ENCODE measurements at places on chromosomes 12 and 14.

GRCh38 chr14:23294734-23295561, 7.7 kb downstream of the PPP1R3E start:
- DNase-seq: peak; percentile 41

GRCh38 chr14:24261256-24261968, 1.6 kb downstream of the TGM1 start:
- DNase-seq: no peak

GRCh38 chr12:28099871-28100270, 90.4 kb upstream of the CCDC91 start:
- DNase-seq: no peak

- DNase-seq: no peak
Observed at GRCh38 chr12:130185455-130186391, 23.5 kb downstream of the FZD10 start.

GRCh38 chr14:82595466-82595865, 1061.8 kb upstream of the SEL1L start:
- DNase-seq: no peak

GRCh38 chr12:28327722-28328121, 137.5 kb downstream of the CCDC91 start:
- DNase-seq: no peak

DNA sequence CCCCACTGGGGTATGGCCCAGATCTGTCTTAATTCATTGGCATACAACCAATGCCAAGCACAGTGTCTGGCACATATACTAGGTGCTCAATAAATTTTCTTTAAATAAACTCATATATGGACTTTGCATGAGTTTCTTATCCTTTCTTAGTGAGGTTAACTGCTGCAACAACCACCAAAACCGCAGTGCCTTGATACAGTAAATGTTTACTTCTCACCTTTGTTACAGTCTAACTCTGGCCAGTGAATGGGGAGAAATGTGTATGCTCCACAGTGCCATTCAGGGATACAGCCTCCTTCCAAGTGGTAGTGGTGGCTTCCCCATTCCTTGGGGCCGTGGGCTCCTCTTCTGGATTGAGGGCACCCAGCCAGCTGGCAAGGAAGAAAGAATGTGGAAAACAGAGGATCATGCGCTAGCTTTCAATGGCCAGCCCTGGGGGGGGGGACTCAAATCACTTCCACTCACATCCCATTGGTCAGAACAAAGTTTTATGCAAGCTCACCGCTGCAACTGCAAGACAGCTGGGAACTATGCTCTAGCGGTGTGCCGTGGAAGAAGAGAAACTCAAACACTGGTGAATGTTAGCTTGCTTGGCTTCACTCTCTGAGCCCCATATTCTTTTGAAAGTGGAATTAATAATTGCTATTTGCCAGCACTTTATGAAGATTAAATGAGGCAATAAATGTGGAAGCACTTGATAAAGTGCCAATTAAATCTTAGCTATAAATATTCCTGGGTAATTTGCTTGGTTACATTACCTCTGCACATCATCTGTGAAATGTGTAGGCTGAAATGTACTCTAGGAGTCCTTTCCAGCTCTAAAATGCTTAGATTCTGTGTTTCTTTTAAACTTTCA, 51.0 kb upstream of the SOCS2 start:
- no peak for DNase-seq

DNA sequence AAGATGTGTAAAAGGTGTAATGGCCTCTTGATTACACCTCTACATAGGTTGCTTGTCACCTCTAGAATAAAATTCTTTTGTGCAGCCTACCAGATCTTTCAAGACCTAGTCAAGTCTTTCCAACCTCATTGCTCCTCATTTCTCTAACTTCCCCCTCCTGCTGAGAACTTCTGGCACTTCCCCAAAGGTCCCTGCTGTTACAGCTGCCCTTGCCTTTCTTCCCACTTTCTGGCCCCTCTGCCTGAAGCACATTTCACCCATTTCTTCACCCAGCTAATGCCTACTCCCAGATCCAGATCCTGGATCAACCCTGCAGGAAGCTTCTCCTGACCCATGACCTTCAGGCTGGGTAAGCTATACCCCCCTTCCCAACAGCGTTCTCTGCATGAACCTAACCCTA, 1.5 kb downstream of the TSHR start:
- DNase-seq: no peak

DNA sequence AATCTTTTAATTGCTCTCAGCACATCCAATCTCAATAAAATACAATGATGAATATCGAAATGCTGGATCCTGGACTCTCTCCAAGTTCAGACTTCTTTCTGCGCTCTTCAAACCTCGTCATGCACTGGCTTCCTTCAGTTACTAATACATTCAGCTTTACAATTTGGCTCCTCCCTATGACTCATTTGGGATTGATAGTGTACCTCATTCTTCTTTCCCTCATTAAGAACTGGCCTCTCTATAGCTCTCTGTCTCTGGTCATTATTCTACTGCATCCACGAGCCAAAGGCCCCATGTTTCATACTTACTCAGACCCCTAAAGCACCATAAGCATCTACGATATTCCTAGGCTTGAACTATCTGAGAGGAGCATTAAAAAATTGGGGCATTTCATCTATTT, 4.9 kb downstream of the TSPAN8 start:
- no peak for DNase-seq

DNA sequence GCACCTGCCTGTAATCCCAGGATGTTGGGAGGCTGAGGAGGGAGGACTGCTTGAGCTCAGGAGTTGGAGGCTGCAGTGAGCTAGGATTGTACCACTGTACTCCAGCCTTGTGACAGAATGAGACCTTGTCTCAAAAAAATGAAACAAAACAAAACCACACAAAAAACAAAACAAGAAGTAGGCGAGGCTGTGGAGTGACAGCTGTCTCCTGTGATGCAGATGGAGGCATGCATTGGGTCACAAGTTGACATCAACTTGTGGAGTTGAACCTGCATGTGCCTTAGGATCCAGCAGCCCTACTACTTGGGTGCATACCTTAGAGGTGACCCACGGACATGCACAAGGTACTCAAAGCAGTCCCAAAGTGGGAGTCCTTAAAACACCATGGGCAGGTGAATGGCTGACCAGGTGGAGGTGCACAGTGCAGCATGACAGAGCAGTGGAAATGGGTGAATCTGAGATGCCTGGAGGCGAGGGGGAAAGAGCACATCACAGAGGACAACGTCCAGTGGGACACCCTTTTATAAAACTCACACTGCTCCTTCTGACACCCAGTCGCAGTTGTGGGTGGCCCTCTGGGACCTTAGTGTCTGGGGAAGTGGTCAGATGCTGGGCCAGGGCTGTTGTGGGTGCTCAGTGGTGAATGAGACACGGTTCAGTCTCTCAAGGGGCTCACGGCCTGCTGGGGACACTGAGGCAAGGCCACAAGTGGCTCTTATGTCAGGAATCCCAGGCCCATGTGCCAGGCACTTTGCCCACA, 12.7 kb downstream of the PLBD2 start:
- no peak for DNase-seq

GRCh38 chr14:104604458-104605449, at the start of gene TMEM179:
Gene TMEM179 (minus strand): TSS chr14:104604772. CDS start chr14:104604741, 31 bp downstream.
- DNase-seq: no peak

DNA sequence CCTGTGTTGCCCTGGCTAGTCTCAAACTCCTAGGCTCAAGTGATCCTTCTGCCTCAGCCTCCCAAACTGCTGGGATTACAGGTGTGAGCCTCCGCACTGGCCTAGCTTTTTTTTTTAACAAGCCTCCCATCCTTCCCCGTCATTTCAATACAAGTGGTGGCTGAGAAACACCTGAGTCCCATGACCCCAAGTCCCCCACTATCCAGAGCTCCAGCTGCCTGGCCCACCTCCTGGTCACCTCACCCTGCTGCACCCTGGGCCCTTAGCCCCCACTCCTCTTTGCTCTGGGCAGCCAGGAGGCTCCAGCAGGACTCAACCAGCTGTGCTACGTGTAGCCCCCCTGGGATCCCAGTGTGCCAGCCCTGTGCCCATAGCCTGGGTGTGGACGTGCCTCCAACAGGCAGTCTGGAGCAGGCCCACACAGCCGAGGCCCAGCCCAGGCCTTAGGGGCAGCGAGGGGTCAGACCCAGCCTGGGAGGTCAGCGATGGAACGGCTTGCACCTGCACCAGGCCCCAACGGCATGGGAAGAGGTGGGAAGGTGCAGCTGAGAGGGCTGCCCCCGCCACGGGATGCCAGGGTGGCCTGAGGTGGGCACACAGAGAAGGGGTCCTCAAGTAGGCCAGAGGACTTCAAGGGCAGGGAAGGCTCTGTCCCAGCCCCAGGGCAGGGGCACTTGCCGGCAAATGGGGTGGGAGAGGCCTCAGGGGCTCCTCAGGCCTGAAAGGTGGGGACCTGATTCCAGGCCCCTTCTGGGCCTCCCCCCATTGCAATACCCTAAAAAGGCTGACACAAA, 6.5 kb downstream of the AHNAK2 start:
- no peak for DNase-seq

GRCh38 chr12:106144847-106145246, 6.1 kb upstream of the NUAK1 start:
- no peak for DNase-seq

GRCh38 chr14:56004323-56004722, 113.9 kb upstream of the PELI2 start:
- no peak for DNase-seq

DNA sequence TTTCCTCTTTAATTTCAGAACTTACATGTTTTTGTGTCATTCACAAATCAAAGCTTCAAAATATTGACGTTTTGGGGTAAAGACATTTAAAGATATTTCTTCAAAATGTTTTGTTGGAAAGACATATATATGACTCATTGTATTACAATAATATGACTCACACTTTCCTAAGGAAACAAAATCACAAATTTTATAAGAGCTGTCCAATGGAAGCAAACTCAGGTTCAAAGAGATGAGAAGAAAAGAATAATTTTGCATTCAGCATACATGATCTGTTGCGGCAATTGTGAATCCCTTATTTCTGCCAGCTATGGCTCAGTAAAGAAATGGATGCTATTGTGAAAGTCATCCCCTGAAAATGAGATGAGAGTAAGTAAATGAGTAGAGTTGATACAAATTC, 82.7 kb downstream of the GRIP1 start:
- DNase-seq: no peak

GRCh38 chr12:21509768-21510167, 8.2 kb downstream of the GOLT1B start:
- no peak for DNase-seq

GRCh38 chr12:121711361-121712189, 977 bp upstream of the TMEM120B start:
- DNase-seq: no peak

DNA sequence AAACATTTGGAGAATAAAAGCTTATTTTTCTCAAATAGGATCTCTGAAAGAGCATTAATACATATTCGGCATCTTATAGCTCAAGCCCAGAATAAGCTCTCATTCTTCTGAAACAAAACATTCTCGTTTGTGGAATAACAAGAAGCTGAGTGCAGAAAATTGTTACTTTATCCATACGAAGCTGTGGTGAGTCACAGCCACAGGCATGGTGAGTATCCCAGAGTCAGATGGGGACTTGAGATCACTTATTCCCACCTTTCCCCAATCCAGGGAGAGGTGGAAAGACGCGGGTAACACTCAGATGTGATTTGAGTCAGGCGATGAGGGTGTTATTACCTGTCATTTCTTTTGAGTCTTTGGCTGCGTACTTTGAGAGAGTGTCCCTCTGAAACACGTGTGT, 214.6 kb upstream of the TMEM132C start:
- no peak for DNase-seq

DNA sequence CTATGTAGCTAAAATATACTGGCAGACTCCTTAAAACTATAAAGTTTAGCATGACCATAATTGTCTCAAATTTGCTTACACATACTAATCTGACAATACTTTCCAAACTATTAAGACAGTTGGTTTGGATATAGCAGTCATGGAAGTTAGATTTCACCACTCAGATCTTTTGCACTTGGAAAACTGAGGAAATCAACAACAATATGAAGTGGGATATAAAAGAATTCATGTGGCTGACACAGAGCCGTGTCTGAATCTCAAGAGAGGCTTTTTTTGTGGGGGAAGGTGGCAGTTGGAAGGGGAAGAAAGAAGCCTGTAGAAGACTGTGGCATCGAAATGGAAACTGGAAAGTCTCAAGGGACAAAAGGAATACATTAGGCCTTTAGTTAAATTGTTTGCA, 166.6 kb upstream of the FLRT2 start:
- no peak for DNase-seq

- no peak for DNase-seq
Observed at GRCh38 chr12:98575013-98575412, 18.5 kb upstream of the SLC25A3 start.

DNA sequence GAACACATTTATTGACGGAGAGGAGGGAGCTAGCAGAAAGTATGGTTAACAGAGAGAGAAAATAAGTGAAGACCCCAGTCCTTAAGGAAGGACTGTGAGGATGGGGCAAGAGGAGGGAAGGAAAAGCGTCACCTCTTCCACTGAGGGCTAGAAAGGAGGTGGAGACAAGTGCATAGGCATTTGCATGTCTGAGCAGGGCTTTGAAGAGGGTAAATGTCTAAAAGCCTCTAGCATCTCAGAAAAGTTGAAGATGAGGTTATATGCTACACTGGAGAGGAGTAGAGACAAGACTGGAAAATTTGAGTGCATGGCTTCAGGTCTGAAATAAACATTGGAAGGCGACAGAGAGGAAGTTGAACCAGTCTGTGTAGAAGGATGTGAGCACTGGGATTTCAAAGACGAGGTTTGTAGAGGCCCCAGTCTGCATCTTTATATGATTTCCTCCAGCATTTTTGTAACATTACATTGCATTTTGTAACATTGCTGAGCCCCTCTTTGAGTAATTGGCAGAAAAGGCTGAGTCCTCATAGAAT, 98.5 kb upstream of the IFNG-AS1 start:
- DNase-seq: no peak

DNA sequence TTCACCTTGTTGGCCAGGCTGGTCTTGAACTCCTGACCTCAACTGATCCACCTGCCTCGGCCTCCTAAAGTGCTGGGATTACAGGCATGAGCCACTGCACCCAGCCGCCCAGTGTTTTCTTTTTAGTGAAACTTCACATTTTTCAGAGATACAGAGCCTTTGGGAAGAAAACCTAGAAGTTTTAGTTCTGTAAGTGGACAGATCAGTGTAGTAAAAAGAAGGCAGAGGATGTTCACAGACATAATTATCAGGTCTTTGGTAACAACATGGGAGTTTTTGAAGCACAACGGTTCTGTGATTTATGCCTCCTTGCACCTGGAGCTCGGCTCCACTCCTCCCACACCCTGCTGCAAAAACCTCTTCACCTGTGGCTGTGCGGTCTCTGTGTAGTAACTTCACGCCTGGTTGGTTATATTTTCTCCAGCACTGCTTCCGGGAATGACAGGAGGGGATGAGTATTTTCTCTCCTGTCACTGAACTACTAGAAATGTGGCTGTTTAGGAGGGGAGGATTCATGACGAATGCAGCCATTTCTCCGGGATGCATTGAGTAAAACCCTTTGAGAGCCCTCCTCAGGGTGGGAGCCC, 67.0 kb downstream of the ARF6 start:
- no peak for DNase-seq

GRCh38 chr12:2853626-2854025, 3.2 kb downstream of the TEX52 start:
- peak; percentile 27 for DNase-seq

DNA sequence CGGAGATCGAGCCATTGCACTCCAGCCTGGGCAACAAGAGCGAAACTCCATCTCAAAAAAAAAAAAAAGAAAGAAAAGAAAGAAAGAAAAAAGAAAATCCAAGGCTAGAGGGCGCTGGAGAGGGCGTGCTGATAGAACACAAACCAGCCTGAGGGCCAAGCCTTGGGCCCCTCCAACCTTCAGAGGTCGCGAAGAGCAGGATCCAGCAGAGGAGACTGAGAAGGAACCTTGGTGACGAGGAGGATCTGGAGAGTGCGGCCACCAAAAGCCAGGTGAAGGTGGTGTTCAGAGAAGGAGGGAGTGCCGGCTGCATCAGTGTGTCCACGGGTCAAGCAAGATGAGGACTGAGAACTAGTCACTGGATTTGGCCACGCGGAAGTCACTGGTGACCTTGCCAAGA, 4.1 kb upstream of the DYNC1H1 start:
- DNase-seq: no peak

Data from central memory CD8-positive, alpha-beta T cell (primary cell).